Hypothalamus (tissue), 51 donors: ENCODE measurements at places on chromosomes 2 and 18.

DNA sequence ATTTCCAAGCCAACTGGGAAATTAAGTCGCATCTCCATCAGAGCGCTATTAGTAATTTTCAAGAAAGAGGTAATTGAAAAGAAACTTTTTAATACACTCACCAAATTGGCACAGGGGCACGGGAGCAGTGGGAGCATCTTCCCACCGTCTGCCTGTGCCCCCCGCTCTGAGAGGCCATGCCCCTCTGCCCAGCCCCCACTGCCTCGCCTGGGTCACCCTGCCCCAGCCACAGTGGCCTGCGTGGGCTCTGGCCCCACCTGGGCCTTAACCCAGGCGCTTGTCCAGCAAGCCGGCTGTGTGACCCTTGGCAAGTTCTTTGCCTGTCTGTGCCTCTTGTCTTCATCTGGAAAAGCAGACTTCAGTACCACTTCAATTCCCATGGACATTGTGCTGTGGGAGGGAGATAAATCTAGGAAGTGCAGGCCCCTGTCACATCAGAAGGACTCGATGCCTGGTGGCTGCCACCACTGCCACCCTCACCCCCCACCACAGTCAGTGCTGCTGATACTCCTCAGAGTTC, 31.9 kb downstream of the GLI2 start:
- DNase-seq: no peak

- no peak for DNase-seq
Observed at GRCh38 chr2:217958206-217958883, 44.5 kb downstream of the TNS1 start.

GRCh38 chr2:113965644-113966043, 75.8 kb downstream of the ACTR3 start:
- DNase-seq: no peak

- DNase-seq: peak; percentile 21
Observed at GRCh38 chr2:233443511-233444183, 89.4 kb downstream of the DGKD start.

DNA sequence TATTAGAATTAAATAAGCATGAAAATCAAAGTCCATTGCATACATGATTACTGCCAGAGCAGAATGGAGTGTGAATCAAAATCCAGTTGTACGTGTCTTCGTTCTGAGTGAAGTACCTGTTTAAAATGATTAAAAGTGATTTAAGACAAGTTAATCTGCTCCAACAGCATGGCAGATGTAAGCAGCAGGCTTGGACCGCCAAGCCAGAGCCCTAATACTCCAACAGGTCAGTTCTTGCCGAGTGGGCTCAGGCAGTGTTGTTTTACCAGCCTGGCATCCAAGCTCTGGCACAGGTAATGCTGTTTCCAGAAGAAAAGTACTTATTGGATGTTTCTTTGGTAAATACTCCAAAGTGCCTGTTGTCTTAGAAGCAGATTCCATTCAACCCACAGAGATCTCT, 171.4 kb upstream of the EPAS1 start:
- no peak for DNase-seq

- DNase-seq: peak; percentile 62
Observed at GRCh38 chr2:96116879-96117533, 635 bp upstream of the ADRA2B start.

- no peak for DNase-seq
Observed at GRCh38 chr2:75007061-75007460, 48.6 kb downstream of the POLE4 start.

DNA sequence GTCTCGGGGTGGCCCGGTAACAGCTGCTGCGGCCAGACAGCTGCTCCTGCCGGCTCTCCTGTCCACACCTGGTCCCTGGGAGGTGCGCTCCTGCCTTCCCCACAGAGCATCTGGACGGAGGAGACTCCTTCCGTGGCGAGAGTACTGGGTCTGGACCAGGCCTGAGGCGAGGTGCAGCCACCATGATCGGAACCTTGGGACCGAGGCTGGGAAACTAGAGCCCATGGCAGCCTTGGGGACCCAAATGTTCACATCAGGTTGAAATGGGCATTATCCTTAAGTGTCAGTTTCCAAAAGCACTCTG, 628 bp downstream of the GIGYF2 start:
- no peak for DNase-seq

GRCh38 chr2:120794716-120795115, 59.0 kb downstream of the GLI2 start:
- DNase-seq: no peak

DNA sequence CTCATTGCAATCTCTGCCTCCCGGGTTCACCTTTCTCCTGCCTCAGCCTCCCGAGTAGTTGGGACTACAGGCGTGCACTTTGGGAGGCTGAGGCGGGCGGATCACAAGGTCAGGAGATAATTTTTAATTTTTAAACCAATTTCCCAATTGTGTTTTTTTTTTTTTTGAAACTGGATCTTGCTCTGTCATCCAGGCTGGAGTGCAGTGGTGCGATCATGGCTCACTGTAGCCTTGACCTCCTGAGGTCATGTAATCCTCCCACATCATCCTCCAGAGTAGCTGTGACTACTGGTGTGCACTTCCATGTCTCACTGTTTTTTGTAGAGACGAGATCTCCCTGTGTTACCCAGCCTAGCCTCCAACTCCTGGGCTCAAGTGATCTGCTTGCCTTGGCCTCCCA, 49.3 kb downstream of the GLS start:
- DNase-seq: no peak

GRCh38 chr2:111149882-111150455, 29.3 kb downstream of the BCL2L11 start:
- DNase-seq: no peak

- DNase-seq: no peak
Observed at GRCh38 chr18:63267975-63268721, 51.4 kb downstream of the BCL2 start.

DNA sequence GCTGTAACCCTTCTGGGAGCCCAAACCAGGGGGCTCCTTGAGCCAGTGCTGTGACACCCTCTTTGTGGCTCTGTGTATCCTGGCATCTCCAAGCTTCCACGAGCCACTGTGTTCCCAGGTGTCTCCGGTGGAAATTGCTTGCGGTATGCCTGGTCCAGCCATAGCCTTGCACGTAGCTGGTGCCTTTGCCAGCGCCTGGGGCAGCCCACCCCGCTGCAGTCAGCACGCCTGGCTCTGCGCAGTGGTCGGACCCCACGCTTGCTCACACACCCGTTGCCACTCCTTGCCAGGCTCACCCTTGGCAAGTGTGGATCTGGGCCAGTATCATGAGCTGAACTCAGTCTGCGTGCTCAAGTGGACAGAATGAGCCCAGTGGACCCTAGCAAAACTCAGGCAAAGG, 152.3 kb downstream of the MBD5 start:
- DNase-seq: no peak
